ENCODE measurements at places on chromosomes 2 and 18. TPM values are rescaled to one million over a fixed set of nuclear protein-coding genes. Genes with fewer than 3 reads are reported as not detected.

GRCh38 chr18:79681484-79682387 lies 2.1 kb downstream of the CTDP1 start:
- no peak for DNase-seq

- no peak for DNase-seq
These were observed 799.3 kb downstream of the BCL11A start for GRCh38 chr2:59754011-59754735.

- no peak for DNase-seq
These were observed 27.0 kb upstream of the GMPPA start for GRCh38 chr2:219471476-219472371.

DNA sequence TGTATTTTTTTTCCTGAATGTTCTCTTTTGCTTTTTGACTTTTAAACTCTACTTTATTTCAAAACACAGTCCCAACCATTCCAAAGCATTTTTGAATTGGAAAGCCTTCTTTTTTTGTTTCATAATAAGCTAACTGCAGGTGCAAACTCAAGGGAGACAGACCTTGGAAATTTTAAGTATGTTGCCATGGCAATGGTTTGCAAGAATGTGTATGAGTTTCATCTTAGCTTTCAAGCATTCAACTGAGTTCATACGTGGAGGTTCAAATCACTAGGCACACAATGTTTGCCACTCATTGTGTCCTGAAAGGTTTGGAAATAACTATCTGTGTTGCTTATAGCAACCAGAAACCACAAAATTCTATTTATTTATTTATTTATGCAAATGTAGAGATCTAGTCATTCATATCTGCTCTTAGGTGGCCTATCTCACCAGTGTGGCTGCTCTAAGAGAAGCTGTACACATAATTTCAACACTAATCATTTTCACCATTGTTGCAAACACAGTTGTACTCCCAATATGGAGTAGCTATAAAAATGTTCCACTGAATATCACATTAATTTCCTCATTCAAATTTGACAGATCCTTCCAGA lies 805.7 kb upstream of the FSHR start:
- no peak for DNase-seq

DNA sequence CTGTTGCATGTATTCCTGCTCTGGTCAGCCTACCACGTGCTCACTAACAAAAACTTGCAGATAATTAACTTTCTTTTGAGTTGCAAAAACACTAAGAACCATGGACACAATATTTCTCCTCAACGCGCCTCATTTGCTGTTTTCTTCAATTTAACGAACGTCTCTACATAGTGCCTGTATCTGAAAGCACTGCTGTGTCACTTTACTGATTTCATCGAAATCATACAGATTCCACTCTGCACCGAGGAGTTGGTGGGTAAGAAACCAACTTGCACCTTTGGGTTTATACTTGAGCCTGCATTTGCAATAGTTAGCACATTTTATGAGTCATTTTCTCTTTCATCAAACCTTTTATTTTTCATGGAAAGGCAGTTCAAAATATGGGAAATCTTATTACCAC lies 145.8 kb downstream of the DCDC2C start:
- no peak for DNase-seq

DNA sequence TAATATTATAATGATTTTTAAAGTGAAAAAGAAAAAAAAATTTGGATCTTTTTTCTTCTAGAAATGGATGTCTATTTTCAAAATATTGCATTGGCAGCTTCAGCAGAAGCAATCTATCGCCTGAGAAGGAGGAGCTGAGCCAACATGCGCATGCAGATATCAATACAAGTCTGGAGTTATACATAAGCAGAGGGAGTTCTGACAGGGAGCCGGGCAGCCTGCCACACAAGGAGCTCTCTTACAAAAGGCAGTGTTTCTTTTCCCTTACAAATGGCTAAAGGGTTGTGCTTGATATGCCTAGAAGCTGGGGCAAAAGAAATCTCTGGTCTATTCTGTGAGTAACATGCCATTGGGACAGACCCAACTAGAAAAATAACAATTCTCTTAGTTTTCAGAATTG lies 291.9 kb upstream of the TRIB2 start:
- DNase-seq, result no peak

- DNase-seq, result peak; percentile 51
These were observed 1.2 kb upstream of the CHMP1B start for GRCh38 chr18:11849841-11850634.

GRCh38 chr18:49490246-49490762 lies 3.3 kb upstream of the C18orf32 start:
- DNase-seq, result no peak

DNA sequence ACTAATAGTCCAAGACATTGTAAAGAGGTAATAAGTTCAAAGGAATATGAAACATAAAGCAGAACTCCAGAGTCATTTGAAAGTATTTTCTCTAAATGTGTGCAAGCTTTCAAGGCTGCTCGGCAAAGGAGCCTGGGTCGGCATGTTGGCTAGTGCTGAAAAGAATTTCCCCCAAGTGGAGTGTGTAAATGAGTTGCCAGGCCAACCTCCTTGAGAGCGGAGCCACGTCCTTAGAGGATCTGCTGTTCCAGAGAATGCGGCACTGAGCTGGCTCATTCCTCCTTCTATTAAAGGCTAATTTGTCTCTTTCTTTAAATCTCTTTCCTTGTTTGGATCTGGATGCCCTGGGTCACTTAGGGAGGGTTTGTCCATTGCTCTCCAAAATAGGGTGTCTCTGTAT lies 127.5 kb downstream of the RDH14 start:
- DNase-seq, result no peak

The PLA2R1 gene
- 15.3 TPM for polyA plus RNA-seq

The ASPRV1 gene
- 0.29 TPM for polyA plus RNA-seq
